ENCODE measurements at places on chromosomes 1 and 21.
A peak's percentile ranks its signal among the peaks of the same experiment; 100 is the strongest.

DNA sequence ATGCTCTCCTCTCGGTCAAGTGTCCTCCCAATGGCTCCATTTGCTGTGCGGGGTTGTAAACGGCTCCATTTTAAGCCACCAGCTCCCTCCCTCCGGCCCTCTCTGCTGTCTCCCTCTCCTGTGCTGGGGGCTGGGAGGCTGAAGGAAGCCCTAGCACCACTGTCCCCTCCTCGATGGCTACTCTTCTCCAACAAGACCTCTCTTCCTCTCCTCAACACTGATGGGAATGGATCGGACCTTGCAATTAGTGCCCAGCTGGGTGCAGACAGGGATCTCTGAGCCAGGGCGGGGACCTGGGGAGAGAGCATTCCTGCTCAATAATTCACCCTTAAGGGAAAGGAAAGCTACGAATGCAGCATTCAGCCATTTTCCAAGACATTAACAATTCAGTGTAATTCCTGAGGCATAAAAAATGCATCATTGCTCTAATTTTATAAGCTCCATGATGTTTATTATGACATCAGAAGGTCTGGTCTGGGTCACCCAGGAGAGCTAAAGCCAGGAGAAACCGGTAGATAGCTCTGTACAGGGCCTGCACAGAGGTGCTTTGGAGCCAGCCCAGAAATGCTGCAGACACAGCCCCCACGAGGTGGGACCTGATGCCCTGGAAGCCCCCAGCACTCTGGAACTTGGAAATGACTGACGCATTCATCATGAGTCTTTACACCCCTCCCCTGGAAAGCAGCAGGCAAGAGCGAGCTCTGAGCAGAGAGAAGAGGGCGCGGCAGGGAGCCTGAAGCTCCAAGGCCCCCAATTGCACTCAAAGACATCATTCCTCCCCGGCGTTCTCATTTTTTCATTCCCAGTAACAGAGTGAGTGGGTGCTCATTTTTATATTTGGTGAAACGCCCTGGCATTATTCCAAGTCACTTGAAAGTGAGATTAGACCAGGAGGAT lies 76.2 kb upstream of the VAMP3 start:
- no peak for DNase-seq

DNA sequence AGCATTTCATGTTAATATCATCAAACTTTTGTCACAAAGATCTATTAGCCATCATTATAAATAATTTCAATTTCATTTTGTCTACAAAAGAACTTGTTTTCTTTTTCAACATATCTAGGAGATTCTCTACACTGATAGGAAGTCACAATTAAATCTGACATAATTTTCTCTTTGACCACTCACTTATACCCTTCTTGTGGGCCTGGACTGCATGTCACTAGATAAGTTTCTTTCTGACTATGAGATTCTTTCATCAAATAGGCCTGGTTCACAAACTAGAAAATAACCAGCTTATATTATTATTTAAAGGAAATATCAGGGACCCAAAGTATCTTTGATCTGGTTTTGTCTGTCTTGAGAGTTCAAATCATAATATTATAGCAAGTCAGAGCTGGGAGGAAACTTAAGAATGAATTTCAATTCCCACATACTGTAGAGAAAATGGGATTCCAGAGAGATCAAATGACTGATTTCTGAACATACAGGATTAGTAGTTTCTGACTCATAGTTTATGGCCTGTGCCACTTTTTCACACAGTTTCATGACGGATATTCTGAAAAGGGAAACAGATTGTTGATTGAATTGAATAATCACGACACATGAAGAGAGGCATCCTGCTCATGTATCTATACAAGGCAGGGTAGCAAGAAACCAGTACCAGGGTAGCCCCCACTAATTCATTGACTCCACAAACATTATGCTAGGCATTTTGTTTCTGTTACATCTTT lies 355.8 kb downstream of the GPATCH2 start:
- no peak for DNase-seq

GRCh38 chr1:247440001-247440620 lies 17.8 kb downstream of the OR2B11 start:
- no peak for DNase-seq

DNA sequence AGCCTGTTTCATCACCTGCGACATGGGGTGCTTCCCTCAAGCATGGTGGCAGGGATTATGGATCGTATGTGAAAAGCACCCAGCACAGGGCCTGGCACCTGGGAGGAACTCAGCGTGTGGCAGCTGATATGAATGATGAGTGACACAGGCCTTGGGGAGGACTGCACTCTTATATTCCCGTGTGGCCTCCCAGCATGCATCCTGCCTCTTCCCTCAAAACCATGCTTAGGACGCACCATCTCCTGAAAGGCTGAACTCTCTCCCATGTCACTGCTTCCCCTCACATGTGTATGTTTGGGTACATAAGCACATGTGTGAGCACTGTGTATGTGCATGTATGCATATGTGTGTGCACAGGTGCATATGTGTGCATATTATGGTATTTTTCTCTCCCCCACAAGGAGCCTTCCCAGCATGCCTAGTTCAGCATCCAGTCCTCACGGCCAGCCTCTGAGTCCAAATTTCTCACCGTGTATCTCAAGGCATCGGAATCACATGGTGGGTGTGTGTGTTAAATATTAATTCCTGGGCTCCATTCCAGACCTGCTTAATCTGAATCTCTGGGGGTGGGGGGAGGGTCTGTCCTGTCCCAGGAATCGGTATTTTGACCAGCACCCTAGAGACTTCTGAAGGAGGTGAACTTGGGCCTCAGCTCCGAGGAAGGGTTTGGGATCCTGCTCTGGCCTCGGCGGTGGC lies 12.8 kb downstream of the MYOM3 start:
- DNase-seq: no peak

- no peak for DNase-seq
Measured at GRCh38 chr1:40045182-40045581, 4.7 kb downstream of the CAP1 start.

DNA sequence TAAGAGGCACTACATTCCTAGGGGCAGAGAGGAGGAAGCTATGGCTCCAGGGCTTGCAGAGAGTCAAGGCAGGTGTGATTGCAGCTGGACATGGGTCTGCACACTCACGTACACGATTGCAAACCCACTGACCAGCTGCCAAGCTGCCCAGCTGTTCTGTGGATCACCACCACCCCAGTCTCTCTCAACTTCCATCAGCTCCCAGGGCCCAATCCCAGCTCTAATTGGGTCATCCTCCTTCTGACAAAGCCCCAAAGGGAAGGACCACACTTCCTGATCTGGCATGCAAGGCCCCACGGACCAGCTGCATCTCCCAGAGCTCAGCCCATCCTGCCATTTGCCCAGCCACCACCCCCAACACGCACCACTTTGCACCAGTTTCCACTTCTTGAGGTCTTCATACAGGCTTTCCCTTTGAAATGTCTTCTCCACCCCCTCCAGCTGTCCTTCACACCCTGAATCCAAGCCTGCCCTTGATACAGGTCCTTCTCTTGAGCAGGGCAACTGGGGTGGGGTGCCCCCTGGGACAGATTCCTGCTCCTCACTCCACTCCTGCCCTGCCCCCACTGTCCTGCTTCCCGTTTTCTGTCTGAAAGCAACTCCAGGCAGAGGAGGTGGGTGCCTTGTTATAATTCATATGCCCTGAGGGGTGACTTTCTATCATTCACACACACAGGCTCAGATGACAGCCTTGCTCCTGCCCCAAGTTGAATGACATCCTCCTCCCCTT lies 179.4 kb upstream of the EDN2 start:
- peak; percentile 23 for DNase-seq

- no peak for DNase-seq
Measured at GRCh38 chr21:44952116-44952928, 12.5 kb downstream of the SLX9 start.

DNA sequence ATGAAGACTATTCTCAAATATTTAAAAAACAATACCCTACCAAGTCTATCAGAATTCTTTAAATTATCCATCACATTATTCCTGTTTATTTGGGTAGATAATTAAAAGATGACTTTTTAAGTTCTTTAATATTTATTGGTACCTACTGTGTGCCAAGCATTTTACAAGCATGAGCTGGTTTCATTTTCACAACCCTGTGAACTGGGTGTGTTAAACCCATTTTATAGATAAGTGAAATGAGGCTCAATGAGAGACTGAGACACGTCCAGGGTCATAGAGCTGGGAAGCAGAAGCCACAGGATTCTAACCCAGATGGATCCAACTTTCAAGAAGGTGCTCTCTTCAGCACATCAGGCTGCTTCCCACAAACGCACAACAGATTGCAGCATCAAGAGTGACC lies 12.3 kb downstream of the LRRN2 start:
- no peak for DNase-seq

DNA sequence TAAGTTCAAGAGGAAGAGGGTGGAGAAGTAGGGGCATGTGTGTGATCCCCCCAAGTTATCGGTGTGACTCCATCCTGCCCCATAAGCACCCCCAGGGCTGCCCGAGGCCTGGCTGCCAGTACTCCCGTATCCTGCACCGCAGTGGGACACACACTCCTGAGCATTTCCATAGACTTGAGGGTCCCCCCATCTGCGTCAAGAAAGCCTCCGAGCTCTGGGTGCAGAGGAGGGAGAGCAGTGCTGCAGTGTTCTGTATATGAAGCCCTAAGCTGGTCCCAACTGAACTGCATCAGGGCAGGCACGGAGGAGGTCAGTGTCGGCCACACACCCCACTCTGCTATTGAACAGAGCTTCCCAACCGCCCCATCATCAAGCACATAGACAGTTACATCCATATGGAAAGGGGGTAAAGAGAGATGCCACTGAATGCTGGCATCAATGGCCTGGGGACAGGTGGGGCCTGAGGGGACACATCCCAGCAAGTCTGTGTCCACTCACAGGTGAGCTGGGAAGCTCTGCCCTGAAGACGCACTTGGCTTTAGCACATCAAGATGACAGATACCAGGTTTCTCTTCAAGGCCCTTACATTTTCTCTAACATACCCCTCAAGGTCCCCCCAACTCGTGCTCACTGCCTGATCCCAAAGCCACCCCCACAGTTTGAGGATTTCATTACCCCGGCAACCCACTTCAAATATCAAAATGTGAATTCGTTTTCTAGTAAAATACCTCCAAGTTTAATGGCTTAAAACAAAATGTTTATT lies 64.3 kb downstream of the EVA1C start:
- DNase-seq: no peak

DNA sequence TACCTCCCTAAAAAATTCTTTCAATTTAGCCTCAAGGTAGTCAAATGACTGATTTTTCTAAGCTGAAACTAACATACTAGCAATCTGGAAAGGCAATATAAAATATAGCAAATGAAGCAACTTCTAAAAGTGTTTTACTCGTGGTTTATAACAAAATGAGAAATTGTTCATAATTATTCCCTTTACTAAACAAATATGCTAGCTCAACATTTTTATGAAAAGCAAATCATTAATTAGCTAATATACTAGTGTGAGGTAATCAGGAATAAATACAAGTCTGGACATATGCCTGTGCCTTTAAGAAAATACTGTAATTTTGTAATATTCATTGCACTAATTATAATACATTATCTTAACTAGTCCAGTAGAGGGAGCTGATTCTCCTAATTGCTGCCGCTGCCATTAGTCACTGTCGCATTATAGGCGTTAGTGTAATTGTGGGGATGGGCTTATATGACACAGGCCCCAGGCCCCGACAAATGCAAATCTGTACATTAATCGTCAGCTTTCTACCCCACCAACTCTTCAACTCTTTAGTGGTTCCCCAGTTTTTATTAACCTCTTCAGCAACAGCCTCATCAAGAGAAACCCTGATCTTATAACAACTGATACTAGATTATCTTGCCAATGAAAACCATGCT lies 160.9 kb downstream of the GABPA start:
- DNase-seq: peak; percentile 26

DNA sequence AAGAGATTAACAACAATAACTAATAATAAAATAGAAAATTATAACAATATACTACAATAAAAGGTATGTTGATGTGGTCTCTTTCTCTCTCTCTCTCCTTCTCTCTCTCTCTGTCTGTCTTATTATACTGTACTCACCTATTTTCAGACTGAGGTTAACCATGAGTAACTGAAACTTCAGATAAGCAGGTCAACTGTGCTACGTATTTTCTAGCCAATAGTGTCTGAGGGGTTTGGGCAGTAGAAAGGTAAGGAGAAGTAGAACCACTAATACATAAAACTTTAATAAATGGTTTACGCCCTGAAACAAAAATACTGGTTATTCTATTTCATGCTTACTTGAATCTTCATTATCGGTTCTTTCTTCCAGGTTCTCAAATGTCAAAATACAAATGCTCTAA lies 71.0 kb upstream of the LRRC53 start:
- no peak for DNase-seq

GRCh38 chr1:165876121-165876520 lies 48.7 kb downstream of the UCK2 start:
- no peak for DNase-seq

DNA sequence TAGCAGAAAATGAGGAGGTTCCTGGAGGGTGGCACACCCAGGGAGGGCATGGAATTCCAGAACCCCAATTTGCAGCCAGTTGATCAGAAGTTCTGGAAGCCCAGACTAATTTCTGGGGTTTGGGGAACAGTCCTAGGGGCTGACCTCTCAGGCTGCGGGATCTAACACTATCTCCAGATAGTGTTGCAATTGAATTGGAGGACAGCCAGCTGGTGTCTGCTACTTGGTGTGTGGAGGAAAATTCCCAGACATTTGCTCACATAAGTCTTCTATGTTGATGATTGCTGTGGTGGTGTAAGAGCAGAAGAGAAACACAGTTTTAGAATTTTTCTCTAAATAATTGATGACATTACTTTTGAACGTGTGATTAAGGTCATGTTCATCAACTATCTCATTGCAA lies 154.3 kb upstream of the RNPC3 start:
- DNase-seq: no peak

DNA sequence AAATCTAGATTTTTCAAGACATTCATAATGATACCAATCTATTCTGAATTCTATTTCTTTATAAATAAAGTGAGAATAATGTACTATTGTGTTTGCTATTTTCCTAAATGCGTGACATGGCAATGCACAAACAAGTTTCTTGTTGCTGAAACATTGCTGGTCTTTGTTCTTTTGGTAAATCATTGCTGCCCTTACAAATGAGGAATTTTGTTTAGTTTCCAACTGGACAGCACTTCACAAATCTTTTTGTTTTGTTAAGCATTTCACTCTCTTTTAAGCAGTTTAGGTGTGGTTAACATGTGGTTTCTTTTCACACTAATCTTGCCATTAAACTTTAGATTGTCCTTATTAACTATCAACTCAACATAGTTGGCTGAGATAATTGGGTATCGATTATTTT lies 94.6 kb downstream of the LRRC7 start:
- no peak for DNase-seq

- DNase-seq: no peak
Measured at GRCh38 chr1:199858856-199859255, 168.7 kb upstream of the NR5A2 start.

DNA sequence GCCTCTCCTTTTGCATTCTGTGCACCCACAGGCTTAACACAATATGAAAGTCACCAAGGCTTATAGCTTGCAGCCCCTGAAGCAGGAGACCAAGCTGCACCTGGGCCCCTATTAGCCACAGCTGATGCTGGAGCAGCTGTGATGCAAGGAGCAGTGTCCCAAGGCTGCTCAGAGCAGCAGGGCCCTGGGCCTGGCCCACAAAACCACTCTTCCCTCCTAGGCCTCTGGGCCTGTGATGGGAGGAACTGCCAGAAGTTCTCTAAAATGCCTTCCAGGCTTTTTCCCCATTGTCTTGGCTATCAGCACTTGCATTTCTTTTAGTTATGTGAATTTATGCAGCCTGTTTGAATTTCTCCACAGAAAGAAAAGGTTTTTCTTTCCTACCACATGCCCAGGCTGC lies 89.5 kb upstream of the KCTD3 start:
- no peak for DNase-seq

- DNase-seq: no peak
Measured at GRCh38 chr1:229397762-229398161, 36.1 kb downstream of the ACTA1 start.

GRCh38 chr1:243979396-243979795 lies 71.7 kb upstream of the ZBTB18 start:
- DNase-seq: peak; percentile 19

- peak; percentile 92 for DNase-seq
Measured at GRCh38 chr1:46535063-46535462, 16.4 kb downstream of the KNCN start.
